CD4-positive, alpha-beta T cell treated with Interleukin-4 for 1 hour (primary cell): ENCODE measurements at places on chromosomes 13 and 19.
A peak's percentile ranks its signal among the peaks of the same experiment; 100 is the strongest.

GRCh38 chr13:85313761-85314503, 485.3 kb downstream of the SLITRK6 start:
- DNase-seq = no peak

GRCh38 chr19:10517361-10517759, at the start of gene S1PR5:
Gene S1PR5, minus strand, starts transcription at chr19:10517447. Its CDS starts 2,436 bp downstream, at chr19:10515011.
- peak; percentile 16 for DNase-seq

DNA sequence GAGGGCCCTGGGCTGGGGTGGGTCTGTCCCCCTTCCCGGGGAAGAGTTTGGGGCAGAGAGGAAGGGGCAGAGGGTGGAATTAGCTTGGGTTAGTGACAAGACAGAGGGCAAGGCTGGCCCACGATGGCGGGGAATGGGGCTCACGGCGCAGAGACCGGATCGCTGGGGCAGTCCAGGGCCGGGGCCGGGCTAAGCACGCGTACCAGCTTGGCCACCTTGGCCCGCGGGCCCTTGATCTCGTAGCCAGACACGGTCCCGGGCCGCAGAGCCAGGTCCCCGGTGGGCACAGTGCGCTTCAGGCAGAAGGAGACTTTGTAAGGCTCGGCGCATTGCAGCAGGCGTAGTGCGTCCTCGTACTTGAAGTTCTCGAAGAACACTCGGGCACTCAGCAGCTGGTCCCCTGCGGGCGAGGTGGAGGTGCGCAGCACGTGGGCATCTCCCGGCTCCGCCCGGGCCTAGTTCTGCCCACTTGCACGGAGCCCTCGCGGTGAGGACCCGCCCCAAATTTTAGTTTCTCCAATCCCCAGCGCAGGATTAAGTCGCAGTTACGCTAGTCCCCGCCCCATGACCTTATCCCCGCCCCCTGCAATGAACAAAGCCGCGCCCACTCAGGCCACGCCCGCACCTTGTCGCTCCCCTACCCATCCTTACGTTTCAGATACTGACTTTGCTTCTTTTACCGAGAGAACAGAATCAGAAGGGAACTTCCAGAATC, 8.6 kb upstream of the HIPK4 start:
- peak; percentile 83 for DNase-seq

DNA sequence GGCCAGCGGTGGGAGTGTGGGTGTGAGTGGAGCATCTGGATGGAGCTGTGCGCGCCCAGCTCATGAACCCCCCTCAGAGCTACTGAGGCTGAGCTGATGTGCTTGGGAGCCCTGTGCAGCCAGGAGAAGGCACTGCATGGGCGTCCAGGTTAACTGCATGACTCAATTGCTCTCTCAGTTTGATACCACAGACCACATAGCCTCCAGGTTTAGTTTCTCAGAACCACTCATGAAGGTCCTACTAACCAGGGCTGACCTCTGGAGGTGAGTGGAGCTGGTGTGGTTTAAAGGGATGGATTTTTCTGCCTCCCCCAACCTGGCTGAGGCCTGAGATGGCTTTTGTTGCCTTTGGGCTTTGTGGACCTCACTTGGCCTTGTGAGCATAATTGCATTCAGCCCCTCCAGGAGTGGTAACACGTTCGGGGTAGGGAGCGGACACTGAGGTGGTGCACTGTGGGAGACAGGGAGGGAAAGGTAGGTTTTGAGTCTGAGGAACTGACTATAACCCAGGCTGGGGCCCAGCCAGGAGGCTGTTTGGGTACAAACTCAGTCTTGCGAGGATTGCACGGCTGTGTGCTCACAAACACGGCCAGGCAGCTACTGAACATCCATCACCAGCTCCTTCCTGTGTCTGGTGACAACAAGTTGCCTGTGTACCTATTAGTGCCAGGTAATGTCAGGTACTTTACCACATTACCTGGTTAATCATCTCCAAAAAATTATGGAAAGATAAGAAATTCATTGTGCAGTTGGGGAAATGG, 97.5 kb downstream of the RGCC start:
- no peak for DNase-seq

- no peak for DNase-seq
These were observed 2.5 kb downstream of the USP12 start for GRCh38 chr13:27168906-27169657.

DNA sequence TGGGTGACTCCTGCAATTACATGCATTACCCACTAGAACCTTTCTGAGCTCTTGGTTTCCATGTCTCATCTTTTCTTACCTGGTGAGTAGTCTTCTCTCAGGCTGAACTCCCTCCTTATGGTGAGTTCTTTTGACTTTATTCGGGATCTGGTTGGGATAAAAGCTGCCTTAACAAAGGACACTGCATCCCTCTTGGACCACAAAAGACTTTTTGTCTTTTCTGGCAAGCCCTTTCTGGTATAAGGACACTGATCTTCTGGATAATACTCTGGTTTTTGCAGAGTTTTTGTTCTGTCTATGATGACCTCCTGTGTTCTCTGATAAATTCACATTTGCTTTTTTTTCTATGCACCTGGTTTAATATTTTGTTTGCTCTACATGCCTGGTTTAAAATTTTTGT, 66.7 kb downstream of the SLITRK1 start:
- no peak for DNase-seq
